ENCODE measurements at places on chromosomes 7 and 10. TPM values are rescaled to one million over a fixed set of nuclear protein-coding genes. Genes with fewer than 3 reads are reported as not detected.

Gene TMEM176B
- not detected for total RNA-seq

Gene HHEX
- 0.23 TPM for total RNA-seq

Gene PDK4
- total RNA-seq: not detected

Gene ARHGEF5
- 10.4 TPM for total RNA-seq

All from activated CD4-positive, alpha-beta memory T cell treated with anti-CD3 and anti-CD28 coated beads, Interleukin-2, amount 10 ng/mL, durations not matched to agents 7 days and 5 days (primary cell).